ENCODE measurements at places on chromosomes 2 and 18. TPM values are rescaled to one million over a fixed set of nuclear protein-coding genes. Genes with fewer than 3 reads are reported as not detected.

DNA sequence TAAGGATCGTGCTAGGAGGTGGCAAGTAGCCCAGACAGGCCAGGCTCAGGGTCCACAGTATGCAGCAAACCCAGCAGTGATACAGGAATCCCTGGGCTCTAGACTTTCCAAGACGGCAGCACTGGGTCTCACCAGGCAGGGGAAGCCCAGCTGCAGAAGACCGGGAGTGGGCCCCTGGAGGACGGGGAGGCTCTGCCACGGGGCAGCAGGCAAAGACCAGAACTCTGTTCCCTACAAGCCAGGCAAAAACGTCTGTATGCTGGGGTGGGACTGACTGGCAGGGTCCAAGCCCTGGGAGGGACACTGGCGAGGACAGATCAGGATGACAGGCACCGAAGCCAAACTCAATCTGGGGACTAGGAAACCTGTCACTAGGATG lies 98.9 kb upstream of the SEC11C start:
- DNase-seq = no peak

DNA sequence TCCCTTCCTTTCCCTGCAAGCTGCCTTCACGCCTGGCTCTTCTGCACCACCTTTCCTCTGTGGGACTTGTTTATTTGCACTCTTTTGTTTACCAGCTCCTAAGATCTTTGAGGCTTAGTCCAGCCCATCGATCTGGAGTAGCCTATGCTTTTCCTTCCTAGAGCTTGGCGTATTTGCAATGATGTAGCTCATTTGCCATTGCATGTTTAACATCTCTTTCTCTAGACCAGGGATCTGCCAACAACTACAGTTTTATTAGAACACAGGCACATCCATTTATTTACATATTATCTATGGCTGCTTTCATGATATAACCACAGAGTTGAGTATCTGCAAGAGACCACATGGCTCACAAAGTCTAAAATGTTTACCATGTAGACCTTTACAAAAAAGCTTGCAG lies 150.4 kb downstream of the RAPGEF4 start:
- DNase-seq = no peak

RALB gene
- 52.5 TPM for polyA plus RNA-seq

CABYR gene
- polyA plus RNA-seq = 7.9 TPM

UGT1A10 gene
- polyA plus RNA-seq = not detected

SIX3 gene
- polyA plus RNA-seq = not detected

GRCh38 chr2:46058140-46058539 lies 239.1 kb upstream of the EPAS1 start:
- no peak for DNase-seq

DNA sequence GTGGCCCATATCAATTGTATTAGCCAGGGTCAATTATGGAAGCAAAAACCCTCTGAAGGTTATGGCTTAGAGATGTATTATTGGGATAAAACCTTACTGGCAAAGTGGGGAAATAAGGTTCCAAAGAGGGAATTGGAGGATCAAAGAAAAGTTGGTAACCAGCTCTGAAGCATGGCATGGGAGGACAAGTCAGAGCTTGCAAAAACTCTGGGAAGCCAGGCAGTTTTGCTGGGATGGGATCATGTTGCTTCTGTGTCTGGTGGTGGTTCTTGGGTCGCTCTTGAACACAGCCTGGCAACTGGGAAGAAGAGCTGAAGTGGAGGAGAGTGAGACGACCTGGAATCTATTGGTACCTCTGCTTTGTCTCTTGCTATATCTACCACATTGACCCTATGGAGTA lies 162.6 kb downstream of the PMAIP1 start:
- DNase-seq = peak; percentile 32

- no peak for DNase-seq
These were observed 316.5 kb downstream of the IRS1 start for GRCh38 chr2:226483143-226483542.

GRCh38 chr2:86358957-86359356 lies 21.5 kb upstream of the REEP1 start:
- DNase-seq = no peak

DNA sequence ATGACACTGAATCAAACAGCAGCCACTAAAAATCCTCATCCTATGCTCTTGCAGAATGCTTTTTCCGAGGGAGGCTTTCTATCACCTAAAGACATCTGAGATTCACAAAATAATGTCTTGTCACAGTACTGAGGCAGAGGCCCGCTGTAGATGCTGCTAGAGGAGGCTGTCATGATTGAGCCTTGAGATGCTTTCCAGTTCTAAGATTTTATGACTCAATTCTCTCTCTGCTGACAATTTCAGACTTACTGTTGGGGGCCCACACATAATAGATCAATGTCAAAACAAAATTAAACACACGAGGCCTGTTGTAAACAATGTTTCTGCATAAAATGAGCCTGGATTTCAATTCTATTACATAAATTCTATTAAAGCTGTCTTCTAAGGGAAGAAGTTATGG lies 132.7 kb upstream of the ARL4C start:
- DNase-seq = no peak

DNA sequence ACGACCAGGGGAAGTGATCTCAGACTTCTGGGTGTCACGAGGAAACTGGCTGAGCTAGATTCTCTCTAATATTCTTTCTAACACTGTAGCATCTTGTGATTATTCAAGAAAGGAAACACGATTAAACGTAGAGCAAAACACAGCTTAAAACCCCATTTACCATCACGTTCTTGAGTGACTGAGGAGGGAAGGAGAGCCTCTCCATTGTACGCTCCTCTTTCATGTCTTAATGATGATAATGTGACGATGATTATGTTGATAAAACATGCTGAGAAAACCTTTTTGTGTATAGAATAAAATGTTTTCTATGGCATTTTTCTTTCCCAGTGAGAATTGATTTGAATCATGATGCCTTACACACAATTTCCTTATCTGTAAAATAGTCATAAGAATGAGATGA lies 705.6 kb upstream of the ID2 start:
- DNase-seq = no peak

DNA sequence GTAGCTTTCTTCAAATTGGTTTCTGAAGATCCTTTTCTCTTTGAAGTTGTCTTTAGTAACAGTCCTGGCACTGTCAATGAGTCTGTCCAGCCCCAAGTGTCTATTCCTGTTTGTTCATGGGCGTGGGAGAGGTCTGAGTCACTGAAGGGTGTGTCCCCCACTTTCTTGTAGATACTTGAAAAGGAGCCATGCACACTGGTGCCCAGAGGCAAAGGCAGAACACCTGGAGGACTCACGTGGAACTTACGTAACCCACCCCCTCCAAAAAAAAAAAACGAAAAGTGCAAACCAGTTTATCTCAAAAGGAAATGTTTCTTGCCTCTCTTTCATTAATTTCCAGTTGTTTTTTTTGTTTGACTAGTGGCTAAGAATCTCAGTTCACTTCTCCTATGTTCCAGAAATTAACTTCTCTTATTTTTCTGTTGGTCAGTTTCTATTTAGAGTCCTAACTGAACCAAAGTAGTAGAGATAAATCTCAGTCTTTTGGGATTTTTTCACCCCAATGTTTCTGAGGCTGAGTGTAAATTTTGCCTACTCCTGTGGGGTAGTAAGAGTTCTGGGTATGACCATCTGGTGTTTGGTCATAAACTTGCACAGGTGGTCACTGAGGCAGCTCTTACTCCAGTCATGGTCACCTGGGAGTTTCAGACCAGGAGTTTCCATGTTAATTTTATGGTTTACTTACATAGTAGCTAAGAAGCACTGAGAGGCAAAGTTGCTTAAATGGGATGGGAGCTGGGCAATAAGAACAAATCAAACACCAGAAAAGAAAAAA lies 54.9 kb downstream of the DSC3 start:
- peak; percentile 99 for DNase-seq

TBC1D8 gene
- polyA plus RNA-seq = 13.2 TPM

DNA sequence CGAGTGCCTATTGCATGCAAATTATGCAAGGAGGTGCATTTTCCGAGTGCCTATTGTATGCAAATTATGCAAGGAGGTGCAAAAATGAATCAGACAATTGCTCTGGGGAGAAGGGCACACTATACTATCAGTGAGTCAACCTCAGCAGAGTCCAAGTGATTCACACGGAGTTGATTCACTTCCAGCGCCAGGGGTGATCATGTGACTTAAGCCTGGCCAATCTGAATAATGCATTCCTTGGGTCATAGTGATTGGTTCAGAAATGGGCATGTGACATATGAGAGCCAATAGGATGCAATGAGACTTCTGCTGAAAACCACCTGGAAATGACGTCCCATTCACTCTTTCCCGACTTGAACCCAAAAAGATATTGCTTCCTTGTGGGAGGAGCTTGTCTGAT lies 152.2 kb downstream of the DAW1 start:
- peak; percentile 7 for DNase-seq

CFAP221 gene
- not detected for polyA plus RNA-seq

- DNase-seq = no peak
These were observed 9.5 kb upstream of the GRHL1 start for GRCh38 chr2:9941996-9942390.

- DNase-seq = peak; percentile 19
These were observed 161.3 kb downstream of the INSIG2 start for GRCh38 chr2:118249531-118249930.

DNA sequence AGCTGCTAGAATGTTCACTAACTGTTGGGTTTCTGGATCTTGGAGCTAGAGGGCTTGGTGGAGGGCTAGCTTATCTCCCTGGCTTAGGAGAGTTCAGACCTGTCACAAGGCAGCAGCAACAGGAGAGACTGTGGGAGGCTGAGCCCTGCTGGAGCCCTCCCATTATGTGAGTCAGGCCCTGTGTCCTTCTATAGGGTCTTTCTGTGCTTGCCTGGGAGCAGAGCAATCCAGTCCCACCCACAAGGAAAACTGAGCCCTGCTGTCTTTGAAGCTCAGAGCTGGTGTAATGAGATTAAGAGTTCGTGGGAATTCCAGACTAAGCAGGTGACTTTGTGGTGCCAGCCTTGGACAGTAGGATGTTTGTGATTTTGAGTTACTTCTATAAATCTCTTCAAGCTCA lies 249.0 kb downstream of the TTC32 start:
- DNase-seq = no peak

DDX1 gene
- polyA plus RNA-seq = 71.0 TPM

DNA sequence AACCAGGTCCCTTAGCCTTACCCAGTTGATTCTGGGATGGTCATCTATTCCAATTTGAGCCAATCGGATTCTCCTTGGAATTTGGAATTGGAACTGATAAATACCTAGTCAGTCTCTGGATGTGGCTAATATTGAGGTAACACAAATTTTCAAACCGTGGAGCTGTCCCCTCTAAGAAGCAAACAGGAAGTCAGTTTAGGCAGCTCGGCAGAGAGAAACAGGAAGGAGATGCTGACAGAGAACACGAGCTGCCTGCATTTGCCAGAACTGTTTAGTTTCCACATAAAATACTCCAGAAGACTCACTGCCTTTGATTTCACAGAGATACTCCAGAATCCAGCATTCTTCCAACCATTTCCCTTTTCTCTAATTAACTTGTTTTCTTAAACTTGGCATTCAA lies 1024.9 kb downstream of the BCL11A start:
- DNase-seq = no peak
